ENCODE measurements at places on chromosomes 2 and 18. TPM values are rescaled to one million over a fixed set of nuclear protein-coding genes. Genes with fewer than 3 reads are reported as not detected.

- DNase-seq = no peak
Observed at GRCh38 chr2:233919938-233920337, 2.8 kb downstream of the TRPM8 start.

- DNase-seq = no peak
Observed at GRCh38 chr18:56678836-56679565, 27.8 kb downstream of the WDR7 start.

DNA sequence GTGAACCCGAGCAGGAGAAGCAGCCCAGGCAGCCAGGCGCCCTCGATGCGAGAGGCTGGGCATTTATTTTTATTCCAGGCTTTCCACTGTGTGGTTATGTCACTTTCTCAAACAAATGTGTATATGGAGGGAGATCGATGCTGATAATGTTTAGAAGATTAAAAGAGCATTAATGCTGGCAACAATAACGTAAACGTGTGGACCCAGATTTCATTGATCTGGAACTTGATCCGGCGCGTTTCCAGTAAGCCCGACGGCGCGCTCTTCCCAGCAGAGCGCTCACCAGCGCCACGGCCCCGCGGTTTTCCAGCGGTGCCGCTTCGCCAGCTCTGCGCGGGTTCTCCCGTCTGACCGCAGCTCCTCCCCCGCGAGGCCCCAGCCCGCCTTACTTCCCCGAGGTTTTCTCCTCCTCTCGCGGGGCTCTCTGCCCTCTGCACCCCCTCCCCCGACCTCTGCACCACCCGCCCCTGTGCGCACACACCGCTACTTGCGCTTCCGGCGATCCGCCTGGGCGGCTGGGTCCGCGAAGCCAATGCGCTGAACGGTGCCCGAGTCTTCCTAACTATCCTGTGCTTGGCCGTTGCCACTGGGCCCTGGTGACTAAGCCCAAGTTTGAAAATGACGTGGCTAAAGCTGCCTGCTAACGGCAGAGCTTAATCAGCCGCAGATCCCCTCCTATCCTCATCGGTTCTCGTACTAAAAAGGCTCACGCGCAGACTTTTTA lies 6.1 kb downstream of the ONECUT2 start:
- DNase-seq = no peak

GRCh38 chr2:197054437-197054836 lies 127.9 kb upstream of the PGAP1 start:
- DNase-seq = no peak

DNA sequence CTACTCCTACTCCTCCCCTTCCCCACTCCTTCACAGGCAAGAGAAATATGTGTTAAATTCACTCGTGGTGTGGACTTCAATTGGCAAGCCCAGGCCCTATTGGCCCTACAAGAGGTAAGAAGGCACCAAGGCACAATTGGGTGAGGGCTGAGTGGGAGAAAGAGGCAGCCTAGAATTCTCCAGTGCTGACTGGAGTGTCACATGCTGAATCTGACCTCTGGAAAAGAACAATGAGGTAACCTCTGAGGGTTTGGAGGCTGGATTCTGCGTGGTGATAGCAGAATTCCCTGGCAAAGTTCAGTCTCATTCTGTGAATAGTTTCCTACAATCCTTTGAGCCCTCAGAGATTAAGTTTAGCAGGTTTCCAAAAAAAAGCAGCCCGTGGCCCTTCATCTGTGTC lies 6.9 kb downstream of the CENPA start:
- DNase-seq = no peak

DNA sequence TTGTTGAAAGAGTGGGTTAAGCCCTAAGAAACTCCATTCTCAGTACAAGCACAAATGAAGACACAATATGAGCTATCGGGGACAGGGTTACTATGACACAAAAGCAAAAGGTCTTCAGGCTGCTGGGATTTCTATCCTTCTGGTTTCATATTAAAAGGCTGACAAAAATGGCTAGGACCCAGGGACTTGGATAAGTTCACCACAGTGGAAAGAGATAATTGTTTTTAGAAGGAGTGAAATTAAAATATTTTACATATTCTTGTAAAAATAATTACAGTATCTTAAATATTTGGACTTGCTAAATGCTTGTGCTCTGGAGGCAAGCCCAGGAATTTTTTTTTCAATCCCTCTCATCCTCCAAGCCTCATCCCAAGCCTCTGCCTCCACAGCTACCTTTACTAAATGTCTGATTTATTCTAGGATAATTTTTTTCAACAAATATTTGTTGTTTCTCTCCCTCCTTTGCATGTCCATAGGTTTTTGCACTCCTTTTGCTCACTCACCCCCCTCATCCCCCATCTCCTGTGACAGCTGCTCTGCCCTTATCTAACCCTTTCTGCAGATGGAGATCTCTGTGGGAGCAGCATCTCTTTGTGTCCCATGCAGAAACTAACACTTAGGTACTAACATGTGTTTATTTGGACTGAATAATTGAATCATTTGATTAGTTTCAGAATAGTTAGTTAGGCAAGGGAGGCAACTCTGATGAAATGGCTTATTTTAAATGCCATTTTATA lies 47.8 kb upstream of the NABP1 start:
- DNase-seq = no peak

DNA sequence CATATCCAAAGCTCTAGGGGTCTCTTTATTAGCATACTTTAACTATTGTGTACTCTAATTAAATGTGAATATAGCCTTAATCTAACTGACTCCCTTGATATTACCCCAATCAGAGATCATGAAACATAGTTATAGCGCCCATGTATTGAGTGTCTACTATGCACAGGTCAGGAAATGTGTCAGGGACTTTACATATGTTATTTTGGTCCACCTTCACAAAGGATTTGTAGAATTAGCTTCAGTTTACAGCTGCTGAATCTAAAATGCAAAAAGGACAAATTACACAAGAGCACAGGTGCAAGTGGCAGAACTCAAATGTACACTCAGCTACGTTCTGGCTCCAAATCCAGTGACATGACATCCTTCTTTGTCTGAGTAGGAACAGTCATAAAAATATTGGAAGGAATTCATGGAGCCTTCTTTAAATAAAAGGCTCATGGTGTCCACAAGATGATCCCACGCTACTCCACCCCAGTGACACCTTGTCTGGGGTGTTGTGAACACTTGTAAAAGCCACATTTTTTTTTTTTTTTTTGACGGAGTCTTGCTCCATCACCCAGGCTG lies 38.7 kb upstream of the ATL2 start:
- no peak for DNase-seq

The MCEE gene
- 18.2 TPM for total RNA-seq

The TBC1D8 gene
- total RNA-seq = 15.2 TPM

The GALR1 gene
- total RNA-seq = not detected

The MFSD2B gene
- total RNA-seq = not detected

The ALPG gene
- total RNA-seq = not detected
